ENCODE measurements at places on chromosomes 6 and 20. TPM values are rescaled to one million over a fixed set of nuclear protein-coding genes. Genes with fewer than 3 reads are reported as not detected.

The PCSK2 gene
- total RNA-seq, result not detected

The GNAS-AS1 gene
- 0.10 TPM for total RNA-seq

The OR2B6 gene
- total RNA-seq, result not detected

The NKX2-2 gene
- not detected for total RNA-seq

The SLC35F1 gene
- not detected for total RNA-seq

The CDH22 gene
- not detected for total RNA-seq

The EZR gene
- 165 TPM for total RNA-seq

The MROH8 gene
- total RNA-seq, result 1.8 TPM

The NEURL2 gene
- 1.9 TPM for total RNA-seq

Measured in mononuclear cell (primary cell).